ENCODE measurements at places on chromosomes 3 and 15. TPM values are rescaled to one million over a fixed set of nuclear protein-coding genes. Genes with fewer than 3 reads are reported as not detected.

The SEMA5B gene
- 5.9 TPM for total RNA-seq

DNA sequence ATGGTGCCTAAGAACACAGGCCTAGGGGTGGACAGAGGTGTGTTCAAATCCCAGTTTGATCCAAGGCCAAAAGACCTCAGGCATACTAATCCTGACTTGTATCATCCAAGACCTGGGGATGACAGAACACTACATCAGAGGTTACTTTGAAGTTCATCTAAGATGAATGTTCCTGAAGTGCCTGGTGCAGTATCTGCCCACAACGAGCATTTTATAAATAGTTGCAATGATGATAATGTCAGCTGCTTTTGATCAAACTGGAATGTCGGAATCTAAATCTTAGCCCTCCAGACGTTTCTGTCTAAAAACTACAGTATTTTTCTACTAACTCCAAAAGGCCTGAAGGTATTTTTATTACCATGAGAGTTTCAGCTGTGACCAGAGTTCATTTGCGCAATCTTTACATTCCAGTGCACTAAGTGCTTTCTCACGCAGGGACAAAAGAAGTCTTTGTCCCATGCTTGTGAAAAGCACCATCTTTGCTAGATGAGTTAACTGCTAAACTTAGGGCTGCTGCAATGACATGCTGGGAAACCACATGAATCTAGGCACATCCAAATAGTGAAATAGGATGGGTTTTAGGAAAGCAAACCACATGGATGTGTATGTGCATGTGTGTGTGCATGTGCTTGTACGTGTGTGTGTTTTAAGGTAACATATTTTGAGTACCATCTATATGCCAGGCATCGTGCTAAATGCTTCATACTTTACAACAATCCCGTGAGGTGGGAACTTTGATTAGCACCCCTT, 18.1 kb downstream of the ANXA2 start:
- DNase-seq: no peak

DNA sequence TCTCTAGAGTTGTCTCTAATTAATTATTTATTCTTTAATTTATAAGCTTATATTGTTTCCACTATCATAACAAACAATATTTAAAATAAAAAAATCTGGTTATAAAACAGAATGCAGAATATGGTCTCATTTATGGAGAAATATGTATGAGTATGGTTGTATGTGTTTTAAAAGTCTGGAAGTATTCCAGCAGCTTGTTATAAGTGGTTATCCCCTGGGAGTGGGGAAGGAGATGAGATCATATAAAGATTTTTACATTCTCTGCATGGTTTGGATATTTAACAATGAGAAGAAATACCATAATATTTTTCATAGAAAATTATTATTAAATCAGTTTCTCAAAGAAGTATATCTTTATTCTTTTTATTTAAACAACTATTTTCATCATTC, 135.4 kb upstream of the MB21D2 start:
- no peak for DNase-seq

DNA sequence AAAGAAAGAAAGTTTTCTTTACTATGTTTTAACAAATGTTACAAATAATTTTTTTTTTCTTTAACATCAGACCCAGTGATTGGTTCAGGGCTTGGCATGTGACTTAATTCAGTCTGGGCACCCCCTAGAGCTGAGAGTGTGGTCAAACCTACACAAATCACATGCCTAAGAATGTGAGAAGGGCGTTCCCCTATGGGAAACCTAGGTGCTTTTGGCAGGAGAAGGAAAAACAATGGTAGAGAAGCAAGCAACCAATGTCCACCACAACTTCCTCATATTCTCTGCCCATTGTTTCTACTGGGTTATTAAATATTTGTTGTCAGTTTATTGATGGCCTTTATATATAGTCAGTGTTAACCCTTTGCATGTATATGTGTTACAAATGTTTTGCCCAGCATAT, 21.4 kb upstream of the PIAS1 start:
- DNase-seq: no peak

The CHST13 gene
- total RNA-seq: 0.36 TPM

The MEGF11 gene
- total RNA-seq: 0.60 TPM

The GMPPB gene
- 31.2 TPM for total RNA-seq

DNA sequence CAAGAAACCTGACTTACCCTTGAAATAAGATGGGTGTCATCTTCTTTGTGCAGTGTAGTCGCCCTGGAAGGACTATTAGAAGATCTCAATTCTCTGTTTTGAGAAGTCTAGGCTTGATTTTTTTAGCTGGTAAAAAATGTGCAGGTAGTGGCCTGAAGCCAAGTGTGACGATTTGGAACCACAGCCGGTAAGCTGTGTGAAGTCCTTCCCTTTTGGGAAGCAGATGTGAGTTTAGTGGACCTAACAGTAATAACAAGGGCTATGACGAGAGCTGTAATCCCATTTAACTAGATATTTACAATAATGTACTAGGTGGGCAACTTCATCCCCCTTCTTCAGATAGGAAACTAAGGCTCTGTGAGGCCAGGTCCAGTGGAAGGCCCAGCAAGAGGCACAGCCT, 81.7 kb upstream of the MYZAP start:
- no peak for DNase-seq

The TTC21A gene
- 17.2 TPM for total RNA-seq

- DNase-seq: no peak
Observed at GRCh38 chr3:118970819-118971218, 63.8 kb downstream of the IGSF11 start.

The IGDCC3 gene
- 125 TPM for total RNA-seq

The LMAN1L gene
- not detected for total RNA-seq

GRCh38 chr3:197202694-197203093, 95.7 kb downstream of the DLG1 start:
- no peak for DNase-seq

DNA sequence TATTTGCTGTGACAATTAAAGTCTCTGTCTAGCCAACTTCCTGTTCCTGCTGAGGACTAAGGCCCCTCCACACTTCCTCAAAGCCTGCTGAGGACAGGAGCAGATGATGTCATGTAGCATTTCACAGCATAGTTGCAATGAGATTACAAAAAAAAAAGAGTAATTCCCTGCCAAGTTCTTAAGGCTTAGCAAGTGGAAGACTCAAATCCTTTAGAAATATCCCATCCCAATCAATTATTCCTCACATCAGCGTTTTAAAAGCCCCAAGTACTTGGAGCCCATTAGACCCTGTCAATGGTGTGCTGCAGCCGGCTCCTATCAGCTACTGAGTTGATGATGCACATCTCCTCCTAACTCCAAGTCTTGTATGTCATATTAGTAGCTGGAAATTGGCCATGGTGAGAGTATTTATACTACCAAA, 51.7 kb downstream of the TRANK1 start:
- no peak for DNase-seq

GRCh38 chr3:197468167-197468566, 87.6 kb downstream of the BDH1 start:
- no peak for DNase-seq

DNA sequence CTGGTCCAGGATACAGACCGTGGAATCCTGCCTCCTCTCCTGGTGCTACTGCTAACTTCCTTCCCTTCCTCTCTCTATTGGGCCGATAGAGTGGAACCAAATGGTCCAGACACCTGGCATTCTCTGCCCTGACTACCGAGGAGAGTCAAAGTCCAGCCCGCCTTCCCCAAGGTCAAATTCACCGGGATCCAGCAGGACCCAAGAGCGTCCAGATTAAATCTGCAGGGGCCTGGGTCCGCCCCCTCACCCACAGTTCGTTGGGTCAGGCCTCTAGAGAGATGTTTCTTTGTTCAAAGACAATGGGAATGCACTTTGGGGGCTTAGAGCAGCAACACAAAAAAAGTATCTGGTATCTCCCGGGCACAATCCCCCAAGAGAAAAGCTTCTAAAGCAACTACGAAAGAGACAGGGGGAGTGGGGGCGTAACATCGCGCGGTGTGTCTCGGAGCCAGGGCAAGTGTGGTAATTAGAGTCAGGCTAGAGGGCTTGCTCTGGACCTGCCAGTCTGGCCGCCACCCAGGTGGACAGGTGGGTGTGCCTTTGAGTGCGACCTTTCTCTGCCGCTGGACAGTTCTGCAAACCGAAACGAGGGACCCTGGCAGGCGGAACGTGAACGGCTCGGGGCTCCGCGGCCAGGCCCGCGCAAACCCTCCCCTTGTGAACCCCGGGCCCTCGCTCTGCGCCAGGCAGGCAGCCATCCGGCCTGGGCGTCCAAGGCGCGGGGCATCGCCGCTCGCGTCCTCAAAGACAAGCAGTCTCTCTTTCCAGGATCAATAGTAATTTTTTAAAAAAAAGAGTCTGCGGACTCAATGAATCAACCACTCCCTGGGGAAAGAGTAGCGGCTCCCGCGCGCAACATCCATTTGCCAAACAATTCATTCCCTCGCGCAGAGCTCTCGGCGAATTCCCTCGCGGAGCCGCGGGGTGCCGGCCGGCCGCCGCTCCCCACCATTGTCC, 806 bp downstream of the KLHL25 start:
- peak; percentile 34 for DNase-seq
